ENCODE measurements at places on chromosomes 4 and X. TPM values are rescaled to one million over a fixed set of nuclear protein-coding genes. Genes with fewer than 3 reads are reported as not detected.

GRCh38 chr4:185115827-185116232 lies 27.2 kb upstream of the SLC25A4 start:
- no peak for DNase-seq

DNA sequence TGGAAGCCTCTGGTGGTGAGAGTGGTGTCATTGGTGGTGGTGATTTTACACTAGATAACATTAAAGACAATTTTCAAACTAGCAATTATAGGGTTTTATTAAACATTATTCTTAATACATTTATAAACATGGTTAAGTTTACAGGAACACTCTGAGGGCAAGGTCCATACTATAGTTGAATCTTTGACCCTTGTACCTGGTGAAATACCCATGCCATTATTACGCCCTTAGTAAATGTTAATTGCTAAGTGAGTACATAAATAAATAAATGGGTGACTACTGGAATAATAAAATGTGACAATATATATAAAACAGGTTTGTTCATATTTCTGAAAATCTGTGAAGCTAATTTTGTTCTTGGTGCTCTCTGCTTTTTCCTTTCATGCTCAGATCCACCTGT lies 13.6 kb upstream of the CLNK start:
- no peak for DNase-seq

DNA sequence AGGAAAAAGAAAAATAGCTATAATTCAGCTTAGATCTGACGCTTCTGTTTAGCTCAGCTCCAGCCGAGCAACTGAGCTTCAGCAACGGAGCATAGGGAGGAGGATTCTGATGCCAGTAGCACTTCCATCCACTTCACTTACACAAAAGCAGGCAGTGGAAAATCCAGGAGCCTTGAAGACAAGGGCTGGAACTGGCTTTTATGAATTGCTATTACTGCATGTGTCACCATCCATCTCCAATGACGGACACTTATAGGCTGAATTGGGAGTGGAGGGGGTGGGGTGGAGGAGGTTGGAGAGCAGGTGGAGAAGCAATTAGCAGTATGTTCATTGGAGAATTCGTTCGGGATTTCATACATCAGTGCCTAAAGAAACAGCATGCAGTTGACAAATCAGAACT lies 15.6 kb downstream of the ENOX2 start:
- DNase-seq, result no peak

- DNase-seq, result no peak
Observed at GRCh38 chr4:60847614-60848013, 352.5 kb upstream of the ADGRL3 start.

DNA sequence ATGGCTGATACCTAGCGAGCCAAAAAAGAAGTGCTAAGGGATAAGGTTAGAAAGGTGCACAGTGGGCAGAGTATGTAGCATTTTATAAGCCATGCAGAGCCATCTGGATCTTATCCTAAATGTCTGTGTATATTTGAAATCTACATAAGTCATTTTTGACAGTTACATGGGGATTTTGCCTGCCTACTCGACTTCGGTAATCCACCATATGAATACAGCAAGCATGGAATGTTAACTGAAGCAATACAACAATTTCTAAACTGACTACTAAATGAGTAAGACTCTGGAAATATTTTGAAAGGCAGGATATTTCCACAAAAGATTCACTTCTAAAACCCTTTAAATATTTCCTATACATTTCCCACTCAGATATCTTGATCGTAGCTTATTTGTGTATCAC lies 122.5 kb downstream of the KCNIP4 start:
- no peak for DNase-seq

The TCEAL2 gene
- 0.53 TPM for total RNA-seq

The SEC24B gene
- total RNA-seq, result 25.8 TPM

The PTPN13 gene
- total RNA-seq, result 7.8 TPM

The PNMA5 gene
- 0.16 TPM for total RNA-seq

Measured in activated T-cell treated with anti-CD3 and anti-CD28 coated beads, Interleukin-2, amount 50 U/mL, for 72 hours (primary cell).